NCI-H1105 treated with DMSO at 0.1 percent for 48 hours (cell line): ENCODE measurements at places on chromosomes 7 and 10.

- no peak for DNase-seq
Measured at GRCh38 chr10:126783806-126784557, 113.5 kb upstream of the C10orf90 start.

- no peak for DNase-seq
Measured at GRCh38 chr10:68870061-68870460, 31.1 kb upstream of the DDX50 start.

GRCh38 chr10:29104661-29105399 lies 184.0 kb upstream of the LYZL1 start:
- DNase-seq: no peak

DNA sequence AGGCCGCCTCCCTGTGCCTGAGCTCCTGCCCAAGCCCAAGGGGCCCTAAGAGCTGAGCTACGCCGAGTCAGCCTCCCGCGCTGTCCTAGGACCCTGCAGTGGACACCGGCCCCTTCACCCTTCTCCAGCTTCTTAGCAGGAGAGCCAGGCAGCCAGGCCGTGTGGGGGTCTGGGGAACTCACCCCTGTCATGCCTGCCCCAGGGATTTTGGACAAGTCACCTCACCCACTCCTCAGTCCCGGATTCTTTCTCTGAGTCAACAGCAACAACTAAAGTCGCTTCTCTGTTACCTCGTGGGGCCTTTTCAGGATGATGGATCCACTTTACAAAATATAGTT lies 79.3 kb downstream of the MKI67 start:
- DNase-seq: no peak

GRCh38 chr10:125024497-125025234 lies 82.7 kb downstream of the ZRANB1 start:
- peak; percentile 84 for DNase-seq

DNA sequence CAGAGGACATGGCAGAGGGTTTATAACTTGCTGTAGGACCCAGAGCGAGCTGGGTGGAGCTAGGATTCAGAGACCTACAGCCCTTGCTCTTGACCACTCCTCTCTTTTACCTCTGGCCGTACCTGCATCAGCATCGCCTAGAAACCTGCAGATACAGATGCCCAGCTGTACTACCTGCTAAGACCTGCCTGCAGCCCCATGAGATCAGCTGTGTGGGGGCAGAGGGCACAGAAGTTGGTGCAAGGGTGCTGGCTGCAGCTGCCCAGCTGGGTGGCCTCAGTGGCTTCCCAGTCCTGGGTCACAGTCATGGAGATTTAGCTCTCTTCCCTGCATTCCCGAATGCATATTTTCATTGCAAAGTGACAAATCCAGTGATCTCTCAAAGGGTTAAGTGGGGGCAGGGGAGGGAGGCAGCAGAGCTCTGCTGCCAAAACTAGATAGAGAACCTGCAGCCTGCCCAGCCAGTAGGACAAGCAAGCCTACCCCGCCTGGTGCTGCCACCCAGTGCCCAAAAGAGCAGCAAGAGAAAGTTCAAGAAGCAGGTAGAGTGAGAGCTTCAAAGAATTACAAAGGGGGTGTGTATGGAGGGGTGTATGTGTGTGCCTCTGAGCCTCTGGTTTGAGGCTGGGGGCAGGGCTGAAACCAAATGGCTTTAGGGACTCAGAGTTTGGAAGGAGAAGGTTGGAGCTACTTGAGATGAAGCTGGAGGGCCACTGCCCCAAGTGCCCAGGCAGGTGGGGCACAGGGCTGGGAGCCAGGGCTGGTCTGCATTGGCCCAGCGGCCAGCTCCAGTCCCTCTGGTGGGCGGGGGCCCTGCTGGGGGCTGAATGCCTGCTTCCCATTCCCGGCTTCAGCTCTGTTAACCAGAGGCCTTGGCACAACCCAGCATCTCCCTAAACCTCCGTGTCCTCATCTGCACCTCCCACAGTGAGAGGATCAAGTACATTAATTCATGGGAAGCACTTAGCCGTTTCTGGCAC lies 6.9 kb downstream of the FAM241B start:
- DNase-seq: peak; percentile 33

DNA sequence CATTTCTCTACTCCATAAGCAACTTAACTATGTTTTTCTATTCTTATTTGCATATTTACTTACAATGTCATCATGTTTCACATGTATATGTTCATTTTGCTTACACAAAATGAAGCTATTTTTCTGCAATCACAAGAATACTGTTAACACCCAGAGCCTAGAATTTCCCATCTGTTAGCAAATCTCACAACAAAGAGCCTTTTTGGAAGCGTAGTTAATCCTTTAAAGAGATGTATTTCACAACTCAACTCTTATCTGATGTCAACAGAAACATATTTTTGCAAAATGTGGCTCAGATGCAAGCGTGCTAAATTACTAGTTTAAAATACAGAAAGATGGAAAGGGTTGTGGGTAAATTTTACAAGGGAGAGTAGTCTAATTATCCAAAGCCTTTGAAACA lies 110.6 kb upstream of the COL1A2 start:
- no peak for DNase-seq
